ENCODE measurements at places on chromosomes 11 and 22.

DNA sequence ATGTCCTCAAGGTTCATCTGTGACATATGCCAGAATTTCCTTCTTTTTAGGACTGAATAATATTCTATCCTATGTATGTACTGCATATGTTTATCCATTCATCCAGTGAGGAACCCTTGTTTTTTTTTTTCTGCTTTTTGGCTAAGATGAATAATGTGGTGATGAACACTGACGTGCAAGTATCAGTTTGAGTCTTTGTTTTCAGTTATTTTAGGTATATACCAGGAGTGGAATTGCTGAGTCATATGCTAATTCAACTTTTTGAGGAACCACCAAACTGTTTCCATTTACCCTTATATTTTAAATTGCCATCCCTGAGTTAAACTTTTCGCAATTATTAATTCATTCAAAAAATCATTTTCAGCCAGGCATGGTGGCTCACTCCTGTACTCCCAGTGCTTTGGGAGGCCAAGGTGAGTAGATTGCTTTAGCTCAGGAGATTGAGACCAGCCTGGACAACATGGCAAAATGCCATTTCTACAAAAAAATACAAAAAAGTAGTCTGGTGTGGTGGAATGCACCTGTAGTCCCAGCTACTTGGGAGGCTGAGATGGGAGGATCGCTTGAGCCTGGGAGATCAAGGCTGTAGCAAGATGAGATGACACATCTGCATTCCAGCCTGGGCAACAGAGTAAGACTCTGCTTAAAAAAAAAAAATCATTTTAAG lies 64.2 kb downstream of the MICAL2 start:
- no peak for DNase-seq

DNA sequence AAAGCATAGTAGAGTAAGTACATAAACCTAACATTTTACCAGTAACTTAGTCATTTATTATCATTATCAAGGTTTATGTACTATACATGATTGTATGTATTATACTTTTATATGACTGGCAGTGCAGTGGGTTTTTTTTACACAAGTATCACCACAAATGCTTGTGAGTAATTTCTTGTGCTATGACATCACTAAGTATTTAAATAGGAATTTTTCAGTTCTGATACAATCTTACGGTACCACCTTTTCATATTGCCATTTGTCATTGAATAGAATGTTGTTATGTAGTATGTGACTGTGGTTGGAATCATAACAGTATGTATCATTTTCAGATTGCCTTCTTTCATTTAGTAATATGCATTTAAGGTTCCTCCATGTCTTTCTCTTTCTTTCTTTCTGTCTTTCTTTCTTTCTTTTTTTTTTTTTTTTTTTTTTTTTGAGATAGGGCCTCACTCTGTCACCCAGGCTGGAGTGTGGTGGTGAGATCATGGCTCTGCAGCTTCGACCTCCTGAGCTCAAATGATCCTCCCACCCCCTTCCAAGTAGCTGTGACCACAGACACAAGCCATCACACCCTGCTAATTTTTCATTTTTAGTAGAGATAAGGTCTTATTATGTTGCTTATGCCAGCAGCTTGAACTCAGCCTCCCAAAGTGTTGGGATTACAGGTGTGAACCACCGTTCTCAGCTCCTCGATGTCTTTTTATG lies 18.6 kb downstream of the ATM start:
- DNase-seq = no peak

DNA sequence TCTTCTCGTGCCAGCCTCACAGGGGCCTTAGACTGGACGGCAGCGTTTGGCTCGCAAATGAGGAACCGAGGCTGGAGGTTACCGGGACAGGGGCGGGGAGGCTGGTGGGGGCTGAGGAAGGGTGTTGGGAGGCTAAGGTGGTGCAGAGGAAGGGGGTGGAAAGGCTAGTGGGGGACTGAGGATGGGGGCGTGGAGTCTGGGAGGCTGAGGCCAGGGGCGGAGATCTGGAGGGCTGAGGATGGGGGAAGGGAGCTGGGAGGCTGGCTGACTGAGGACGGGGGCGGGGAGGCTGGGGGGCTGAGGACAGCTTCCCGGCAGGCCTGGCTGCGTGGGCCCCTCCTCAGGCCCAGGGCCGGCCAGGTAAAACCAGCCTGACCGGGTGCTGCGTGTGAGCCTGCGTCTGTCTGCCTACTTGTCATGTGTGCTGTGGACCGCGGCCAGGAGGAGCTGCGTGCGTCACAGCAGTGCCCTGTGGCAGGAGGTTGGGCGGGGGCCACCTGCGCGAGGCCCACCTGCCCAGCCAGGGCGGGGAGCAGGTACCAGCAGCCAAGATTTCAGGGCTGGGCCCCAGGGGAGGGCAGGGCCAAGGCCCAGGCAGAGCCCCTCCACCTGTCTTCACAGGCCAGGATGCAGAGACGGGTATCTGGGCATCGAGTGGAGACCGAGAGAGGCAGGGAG lies 9.4 kb upstream of the PIM3 start:
- DNase-seq = no peak

DNA sequence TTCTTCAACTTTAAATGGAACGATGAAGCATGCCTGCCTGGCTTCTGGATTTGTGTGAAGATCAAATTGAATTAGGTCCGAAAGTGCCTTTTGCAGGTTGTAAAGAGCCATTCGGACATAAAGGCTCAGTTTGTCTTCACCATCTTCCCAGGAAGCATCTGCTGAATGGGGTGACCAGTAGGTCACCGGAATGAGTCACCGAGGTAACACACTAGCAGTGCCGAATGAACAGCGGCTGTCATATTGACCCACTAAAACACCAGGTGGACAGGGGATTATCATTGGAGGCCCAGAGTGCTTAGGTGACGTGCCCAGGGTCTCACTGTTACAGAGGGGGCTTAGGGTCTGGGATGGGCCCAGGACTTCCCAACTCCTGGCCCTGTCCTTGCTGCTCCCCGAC lies 43.1 kb upstream of the MYH9 start:
- DNase-seq = no peak

DNA sequence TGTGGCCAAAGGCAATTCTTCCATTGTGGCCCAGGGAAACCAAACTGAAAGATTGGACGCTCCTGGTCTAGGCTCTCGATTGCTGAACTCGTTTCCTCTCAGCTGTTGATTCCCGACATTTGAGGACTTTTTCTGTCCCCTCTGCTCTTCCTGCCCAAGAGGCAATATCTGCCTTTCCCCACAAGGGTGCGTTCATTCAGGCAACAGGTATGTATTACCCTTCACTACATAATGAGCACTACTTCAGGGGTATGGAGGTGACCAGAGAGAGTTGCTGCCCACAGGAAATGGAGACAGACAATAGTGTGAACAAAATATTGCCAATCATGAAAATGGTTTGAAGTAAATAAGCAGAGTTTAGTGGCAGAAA lies 8.2 kb downstream of the PTH start:
- no peak for DNase-seq
